ENCODE measurements at places on chromosomes 12 and 14.

DNA sequence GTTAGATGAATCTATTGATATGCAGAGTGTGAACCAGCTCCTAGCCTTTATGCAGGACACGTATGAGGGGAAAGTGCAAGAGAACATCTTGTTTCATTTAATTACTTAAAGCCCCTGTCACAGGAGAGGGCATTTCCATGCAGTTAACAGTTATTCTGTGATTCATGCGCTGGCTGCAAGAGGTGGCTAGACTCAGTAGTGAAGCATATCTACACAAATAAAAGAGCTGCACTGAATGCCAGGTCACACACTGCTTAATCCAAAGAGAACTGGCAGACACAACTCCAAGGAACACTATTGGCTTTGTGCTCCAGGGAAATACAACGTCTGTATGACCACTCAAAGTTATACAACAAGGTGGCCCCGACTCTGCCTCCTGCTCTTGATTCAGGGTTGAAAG is 394.1 kb downstream of the C12orf75 start:
- DNase-seq = no peak

- DNase-seq = no peak
Measured at GRCh38 chr12:77772676-77773298, 57.9 kb upstream of the NAV3 start.

- no peak for DNase-seq
Measured at GRCh38 chr12:10645910-10646309, 27.9 kb downstream of the STYK1 start.

GRCh38 chr14:104689109-104689880 is at the start of gene INF2:
Gene INF2 (plus strand): TSS chr14:104689618. CDS start chr14:104701366, 11,748 bp downstream.
- DNase-seq = no peak

DNA sequence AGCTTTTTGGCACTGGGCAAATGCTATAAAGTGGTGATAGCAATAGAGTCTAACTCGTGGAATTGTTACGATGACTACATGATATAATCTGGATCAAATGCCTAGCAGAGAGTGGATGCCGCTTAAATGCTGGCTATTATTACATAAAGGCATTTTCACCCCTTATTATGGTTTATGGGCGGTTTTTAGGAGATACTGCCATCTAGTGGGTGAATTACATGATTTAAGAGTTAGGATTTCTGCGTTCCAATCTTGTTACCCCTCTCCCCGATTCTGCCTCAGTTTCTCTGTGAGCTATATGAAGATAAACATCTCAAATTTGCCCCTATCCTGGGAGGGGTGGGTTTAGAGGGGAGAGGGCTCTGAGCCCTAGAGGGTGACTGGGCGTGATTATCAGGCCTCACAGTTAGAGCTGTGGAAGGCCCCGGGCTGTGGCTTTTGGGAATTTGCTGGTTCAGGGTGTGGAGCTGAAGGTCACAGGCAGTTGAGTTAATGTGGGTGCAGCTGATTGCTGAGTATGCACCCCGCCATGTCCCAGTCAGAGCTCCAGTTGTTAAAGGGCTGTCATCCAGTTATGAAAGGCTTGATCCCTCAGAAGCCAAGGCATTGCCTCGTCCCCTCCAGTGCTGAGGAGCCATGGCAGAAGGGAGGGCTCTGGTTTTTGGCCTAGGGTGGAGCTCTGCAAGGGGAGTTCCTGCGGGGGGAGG is 14.4 kb downstream of the CLSTN3 start:
- DNase-seq = no peak

DNA sequence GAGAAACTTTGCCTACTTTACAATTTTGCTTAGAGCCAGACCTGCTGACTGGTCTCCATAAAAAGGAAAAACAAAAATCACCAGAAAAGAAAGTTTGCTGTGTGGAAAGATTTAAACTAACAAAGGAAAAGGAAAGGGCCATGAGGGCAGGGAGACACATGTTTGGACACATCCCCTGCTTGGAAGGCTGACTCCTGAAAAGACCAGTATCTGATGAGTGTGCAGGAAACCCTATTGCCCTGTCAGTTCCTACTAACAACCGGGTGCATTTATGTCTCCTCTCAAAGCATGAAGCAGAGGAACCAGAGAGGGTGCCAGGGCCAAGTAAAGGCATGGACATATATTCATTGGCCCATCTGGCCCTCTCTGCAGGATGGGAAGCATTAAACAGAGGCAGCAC is 7.0 kb upstream of the STAB2 start:
- DNase-seq = no peak

DNA sequence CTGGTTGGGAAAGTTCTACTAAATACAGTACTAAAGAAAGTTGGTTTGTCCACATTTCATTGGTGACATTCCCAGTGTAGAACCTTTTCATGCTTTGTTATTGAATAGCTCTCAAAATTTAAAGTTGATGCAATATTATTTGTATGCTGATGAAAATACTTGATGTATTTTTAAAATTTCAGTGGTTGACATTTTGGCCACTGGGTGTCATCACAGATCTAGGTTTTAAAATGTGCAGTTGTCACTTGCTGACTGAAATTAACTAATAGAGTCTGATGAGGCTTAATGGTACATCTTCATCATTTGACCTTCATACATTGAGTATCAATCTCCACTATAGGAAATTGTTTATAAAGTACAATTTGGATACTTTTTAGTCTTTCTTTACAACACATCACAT is 37.1 kb downstream of the CMAS start:
- DNase-seq = no peak
